Stimulated activated CD8-positive, alpha-beta memory T cell treated with anti-CD3 and anti-CD28 coated beads, Interleukin-15, amount 100 ng/mL, for 4 hours (primary cell): ENCODE measurements at places on chromosomes 5 and 9.
A peak's percentile ranks its signal among the peaks of the same experiment; 100 is the strongest.

DNA sequence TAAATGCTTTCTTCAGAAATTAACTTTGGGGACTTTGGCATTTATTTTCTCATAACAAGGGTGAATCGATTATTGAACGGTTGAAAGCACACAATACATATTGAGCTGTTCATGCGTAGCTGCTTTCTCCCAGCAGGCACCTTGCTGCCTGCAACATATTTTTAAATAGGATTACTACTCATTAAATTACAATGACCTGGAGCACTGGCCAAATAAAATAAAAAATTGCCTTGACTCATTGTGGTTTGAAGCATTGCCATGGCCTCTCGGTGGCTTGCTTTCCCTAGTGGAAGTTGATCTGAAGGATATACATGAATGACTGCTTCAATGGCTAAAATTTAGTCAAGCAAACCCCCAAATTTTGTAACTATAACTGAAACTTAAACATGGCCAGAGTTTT lies 181.6 kb upstream of the NUDT12 start:
- DNase-seq, result no peak

DNA sequence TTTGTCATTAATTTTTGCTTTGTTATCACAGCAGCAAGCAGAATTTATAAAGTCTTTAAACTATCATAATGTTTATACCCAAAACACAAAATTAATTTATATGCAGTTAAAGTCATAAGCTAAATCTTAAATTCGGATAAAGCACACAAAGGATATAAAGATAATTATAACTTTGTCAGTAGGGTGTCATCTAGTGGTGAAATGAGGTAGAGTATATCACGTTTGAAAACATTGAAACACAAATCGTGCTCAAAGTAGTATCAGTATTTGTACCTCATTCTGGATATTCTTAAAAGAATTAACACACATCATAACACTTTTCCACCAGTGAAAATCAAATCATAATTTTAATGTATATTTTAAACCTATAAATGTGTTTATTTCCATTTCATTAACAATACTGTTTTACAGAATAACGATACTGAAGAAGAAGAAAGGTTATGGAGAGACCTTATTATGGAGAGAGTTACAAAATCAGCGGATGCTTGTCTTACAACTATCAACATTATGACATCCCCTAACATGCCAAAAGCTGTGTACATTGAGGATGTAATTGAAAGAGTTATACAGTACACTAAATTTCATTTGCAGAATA lies 129.5 kb downstream of the NIPBL start:
- DNase-seq, result no peak

DNA sequence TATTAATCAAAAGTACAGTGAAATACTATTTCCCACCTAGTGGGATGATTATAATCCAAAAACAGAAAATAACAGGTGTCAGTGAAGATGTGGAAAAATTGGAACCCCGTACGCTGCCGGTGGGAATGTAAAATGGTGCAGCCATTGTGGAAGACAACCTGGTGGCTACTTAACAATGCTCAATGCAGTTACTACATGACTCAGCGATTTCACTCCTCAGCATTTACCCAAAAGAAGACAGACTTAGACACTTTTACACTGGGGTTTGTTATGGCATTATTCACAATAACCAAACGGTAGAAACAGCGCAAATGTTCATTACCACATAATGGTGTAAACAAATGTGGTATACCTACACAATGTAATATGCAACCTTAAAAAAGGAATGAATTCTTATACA lies 23.9 kb downstream of the SECISBP2 start:
- no peak for DNase-seq

GRCh38 chr5:51104556-51104955 lies 278.7 kb upstream of the ISL1 start:
- DNase-seq, result no peak

- DNase-seq, result no peak
These were observed 21.8 kb upstream of the ZNF618 start for GRCh38 chr9:113854310-113854709.

- no peak for DNase-seq
These were observed 220.2 kb downstream of the FANCC start for GRCh38 chr9:95097279-95097678.

- DNase-seq, result no peak
These were observed 944.5 kb upstream of the CTNND2 start for GRCh38 chr5:12848709-12849108.

- peak; percentile 2 for DNase-seq
These were observed 28.4 kb upstream of the SSBP2 start for GRCh38 chr5:81779125-81779915.

DNA sequence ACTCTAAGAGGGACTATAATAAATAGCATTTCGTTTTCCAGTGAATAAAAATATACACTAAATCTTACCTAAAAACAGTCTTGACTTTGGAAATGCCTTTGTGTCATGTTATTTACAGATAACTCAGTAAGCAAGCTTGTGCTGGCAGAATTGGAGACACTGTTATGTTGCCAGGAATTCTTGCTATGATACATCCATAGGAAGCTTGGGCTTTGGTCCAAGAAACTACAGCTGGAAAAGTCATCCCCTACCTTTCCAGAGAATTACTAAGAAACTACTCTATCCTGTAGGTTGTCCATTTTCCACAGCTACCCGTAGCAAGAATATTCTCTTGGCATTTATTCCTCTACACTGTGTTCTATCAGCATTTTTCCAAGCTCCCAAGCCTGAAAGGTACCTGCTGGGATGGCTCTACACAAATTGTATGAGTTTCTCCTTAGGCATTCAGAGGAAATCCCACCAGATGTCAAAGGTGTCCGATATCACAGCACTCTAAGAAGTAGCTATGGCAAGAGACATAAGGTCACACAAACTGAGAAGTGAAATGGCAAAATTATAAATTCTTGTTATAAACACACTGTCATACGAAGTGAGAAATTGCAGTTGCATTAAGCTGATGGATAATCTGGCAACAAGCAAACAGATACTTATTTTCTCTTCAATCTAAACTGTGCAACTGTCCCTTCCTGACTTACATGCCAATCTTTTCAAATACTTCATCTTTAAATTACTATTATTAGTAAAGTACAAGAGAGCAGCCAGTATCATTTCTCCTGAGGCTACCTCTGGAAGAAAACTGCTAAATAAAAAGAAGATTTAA lies 68.5 kb downstream of the MCTP1 start:
- DNase-seq, result no peak

GRCh38 chr5:63963926-63964325 lies 1.7 kb upstream of the HTR1A start:
- no peak for DNase-seq

GRCh38 chr5:16883176-16883575 lies 52.9 kb downstream of the MYO10 start:
- no peak for DNase-seq

GRCh38 chr5:40791715-40792139 lies 6.4 kb downstream of the PRKAA1 start:
- no peak for DNase-seq

GRCh38 chr5:5539590-5539989 lies 117.1 kb downstream of the ICE1 start:
- DNase-seq, result no peak

DNA sequence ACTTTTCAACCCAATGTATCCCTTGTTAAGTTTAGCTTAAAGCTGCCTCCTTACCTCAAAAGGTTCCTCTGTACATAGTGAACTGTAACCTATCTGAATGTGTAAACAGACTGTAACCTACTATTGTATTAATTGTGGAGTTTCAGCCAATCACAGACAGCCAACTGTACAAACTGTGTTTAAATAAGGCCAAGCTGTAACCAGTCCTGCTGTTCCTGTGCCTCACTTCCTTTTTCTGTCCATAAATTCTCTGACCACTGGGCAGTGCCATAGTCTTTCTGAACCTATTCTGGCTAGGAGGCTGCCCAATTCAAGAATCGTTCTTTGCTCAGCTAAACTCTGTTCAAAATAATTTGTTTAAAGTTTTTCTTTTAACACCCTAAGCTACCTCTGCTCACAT lies 74.7 kb upstream of the DAPK1 start:
- no peak for DNase-seq

- no peak for DNase-seq
These were observed 53.7 kb downstream of the HMCN2 start for GRCh38 chr9:130319300-130319699.

- DNase-seq, result no peak
These were observed 55.2 kb downstream of the SLC28A3 start for GRCh38 chr9:84285381-84285780.

GRCh38 chr5:169637085-169637548 lies at the start of gene DOCK2:
Gene DOCK2 (plus strand): TSS chr5:169637275. CDS start chr5:169637327, 52 bp downstream.
- DNase-seq, result peak; percentile 50

GRCh38 chr9:133374612-133375115 lies 1.2 kb downstream of the SURF4 start:
- no peak for DNase-seq

DNA sequence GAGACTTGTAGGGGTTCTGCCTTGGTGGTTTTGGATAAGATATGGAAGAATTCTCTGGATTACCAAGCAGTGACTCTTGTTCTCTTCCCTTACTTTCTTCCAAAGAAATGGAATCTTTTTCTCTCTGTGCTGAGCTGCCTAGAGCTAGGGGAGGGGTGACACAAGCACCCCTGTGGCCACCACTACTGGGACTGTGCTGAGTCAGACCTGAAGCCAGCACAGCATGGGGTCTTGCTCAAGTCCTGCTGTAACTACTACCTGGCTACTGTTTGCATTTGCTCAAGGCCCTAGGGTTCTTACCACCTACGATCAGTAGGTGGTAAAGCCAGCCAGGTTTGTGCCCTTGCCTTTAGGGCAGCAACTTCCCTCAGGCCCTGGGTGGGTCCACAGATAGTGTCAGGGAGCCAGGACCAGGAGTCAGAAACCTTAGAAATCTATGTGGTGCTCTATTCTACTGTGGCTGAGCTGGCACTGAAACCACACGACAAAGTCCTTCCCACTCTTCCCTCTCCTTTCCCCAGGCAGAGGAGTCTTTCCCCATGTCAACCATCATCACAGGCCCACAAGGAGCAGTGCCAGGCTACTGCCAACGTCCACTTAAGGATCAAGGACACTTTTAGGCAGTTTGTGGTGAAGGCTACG lies 53.8 kb downstream of the SREK1 start:
- no peak for DNase-seq

DNA sequence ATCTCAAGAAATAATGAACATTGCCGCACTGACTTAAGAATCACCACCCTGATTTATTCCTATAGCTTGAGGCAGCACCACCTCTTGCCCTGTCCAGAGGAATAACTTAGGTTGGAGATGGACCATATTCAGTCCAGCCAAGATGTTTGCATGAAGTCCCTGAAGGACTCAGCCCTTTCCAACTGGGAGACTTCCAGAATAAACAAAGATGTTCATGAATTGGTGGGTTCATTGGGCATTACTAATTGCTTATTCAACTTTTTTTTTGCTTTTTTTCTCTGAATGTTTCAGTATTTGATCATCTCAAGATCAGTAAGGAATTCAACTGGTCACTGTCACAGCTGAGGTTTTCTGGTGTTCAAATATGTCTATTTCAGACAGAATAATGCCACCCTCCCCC lies 470.6 kb downstream of the CCDC171 start:
- DNase-seq, result no peak

GRCh38 chr5:90337449-90338052 lies 72.0 kb downstream of the CETN3 start:
- no peak for DNase-seq

DNA sequence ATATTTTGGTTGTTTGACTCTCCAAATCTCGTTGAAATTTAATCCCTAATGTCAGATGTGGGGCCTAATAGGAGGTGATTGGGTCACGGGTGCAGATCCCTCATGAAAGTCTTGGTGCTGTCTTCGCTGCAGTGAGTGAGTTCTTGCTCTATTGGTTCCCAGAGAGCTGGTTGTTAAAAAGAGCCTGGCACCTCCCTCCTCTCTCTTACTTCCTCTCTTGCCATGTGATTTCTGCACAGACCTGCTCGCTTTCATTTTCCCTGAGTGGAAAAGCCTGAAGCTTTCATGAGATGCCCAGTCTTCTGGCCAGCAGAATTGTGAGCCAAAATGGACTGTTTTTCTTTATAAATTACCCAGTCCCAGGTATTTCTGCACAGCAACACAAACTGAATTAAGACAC lies 221.6 kb downstream of the MAT2B start:
- DNase-seq, result no peak

GRCh38 chr5:128777052-128777451 lies 188.2 kb upstream of the SLC27A6 start:
- no peak for DNase-seq
